ENCODE measurements at places on chromosomes 6 and 20.

DNA sequence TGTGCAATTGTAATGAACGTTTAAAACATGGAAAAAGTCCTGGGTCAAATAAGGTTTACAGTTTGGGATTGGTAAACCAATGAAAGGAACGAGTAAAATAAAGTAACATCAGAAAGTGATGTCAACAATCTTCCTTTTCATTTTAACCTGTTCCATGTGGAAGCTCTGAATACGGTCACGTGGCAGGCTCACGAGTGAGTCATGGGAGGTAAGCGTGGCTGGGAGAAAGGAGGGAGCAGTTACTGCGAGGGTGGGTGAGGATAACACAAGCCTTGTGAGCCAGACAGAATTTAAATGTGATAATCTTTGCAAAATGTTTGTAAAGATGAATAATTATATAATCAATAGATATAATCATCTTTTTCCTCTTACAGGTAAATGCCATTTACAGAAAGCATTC, 171.3 kb upstream of the HDAC2 start:
- DNase-seq: no peak

- no peak for DNase-seq
These were observed 114.3 kb upstream of the SYNCRIP start for GRCh38 chr6:85756982-85757381.

GRCh38 chr20:51807720-51808250, 5.5 kb upstream of the SALL4 start:
- no peak for DNase-seq

DNA sequence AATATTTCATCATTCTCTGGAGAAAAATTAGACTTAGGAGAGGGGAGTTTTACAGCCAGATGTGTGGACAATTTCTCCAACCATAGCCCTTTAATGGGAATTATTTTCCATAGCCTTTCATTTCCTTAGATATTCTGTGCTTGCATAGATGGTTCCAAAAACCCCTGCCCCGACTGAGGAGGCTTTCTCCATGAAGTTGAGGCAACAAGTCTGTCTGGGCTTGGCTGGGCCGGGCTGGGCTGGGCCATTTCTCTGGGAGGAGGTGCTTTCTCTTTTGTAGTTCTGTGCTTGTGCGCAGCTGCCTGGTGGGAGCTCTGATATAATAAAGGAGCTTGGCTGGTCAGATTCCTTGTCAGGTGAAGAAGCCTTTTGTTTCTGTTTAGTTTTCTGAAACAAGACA, 71.4 kb downstream of the SOBP start:
- DNase-seq: no peak

DNA sequence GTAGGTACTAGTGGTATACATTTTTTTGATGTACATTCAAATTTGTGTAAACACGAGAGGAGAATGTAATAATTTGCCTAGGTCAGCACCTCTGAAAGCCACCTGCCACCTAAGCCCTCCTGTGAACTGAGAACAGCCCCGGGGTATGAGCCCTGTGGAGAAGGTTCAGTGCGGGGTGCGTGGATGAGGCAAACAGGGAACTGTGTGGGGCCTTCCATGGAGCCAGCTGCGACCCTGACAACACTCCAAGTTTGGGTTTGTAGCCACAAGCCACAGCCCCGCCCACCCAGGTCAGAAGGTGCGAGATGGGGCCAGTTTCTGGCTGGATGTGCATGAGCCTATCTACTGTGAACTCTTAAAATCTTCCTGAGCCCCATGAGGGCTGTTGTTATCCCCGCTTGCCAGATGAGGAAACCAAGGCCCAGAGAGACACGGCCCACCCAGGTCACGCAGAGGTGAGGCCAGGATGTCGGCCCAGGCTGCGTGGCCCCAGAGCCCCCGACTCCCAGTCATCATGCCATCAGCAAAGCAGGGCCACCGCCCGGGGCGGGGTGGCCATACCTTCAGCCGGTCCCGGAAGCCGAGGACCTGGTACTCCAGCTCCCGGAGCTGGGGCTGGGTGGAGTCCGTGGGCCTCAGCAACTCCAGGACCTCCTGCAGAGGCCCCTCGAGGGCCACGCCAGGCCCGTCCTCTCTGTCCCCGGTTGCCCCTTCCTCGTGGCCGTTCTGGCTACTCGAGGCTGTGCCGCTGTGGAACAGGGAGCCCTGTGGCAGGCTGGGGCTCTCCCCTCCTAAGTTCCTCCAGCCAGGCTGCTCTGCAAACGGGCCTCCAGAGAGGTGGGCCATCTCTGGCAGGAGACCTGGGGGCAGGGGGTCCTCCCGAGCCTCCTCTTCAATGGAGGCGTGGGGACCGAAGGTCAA, 89.6 kb downstream of the RIPOR3 start:
- DNase-seq: no peak

DNA sequence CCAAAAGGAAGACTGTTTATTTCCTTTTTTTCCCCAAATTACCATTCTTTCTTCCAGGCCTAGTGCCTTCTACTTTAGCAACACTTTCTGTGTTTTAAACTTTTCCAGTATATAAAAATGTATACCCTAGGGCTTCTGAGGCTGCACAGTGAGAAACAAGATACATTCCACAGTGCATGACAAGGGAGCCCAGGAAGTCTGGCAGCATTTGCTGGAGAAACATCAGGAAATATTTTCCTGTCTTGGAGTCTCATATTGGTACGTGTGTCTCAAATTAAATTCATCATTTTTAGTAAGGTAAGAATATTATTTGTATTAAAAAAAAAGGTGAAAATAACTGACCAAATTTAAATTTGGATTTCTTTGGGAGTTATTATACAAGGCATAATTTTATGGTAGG, 662.6 kb downstream of the RFPL4B start:
- no peak for DNase-seq
